Central memory CD4-positive, alpha-beta T cell (primary cell): ENCODE measurements at places on chromosomes 16 and 17.

DNA sequence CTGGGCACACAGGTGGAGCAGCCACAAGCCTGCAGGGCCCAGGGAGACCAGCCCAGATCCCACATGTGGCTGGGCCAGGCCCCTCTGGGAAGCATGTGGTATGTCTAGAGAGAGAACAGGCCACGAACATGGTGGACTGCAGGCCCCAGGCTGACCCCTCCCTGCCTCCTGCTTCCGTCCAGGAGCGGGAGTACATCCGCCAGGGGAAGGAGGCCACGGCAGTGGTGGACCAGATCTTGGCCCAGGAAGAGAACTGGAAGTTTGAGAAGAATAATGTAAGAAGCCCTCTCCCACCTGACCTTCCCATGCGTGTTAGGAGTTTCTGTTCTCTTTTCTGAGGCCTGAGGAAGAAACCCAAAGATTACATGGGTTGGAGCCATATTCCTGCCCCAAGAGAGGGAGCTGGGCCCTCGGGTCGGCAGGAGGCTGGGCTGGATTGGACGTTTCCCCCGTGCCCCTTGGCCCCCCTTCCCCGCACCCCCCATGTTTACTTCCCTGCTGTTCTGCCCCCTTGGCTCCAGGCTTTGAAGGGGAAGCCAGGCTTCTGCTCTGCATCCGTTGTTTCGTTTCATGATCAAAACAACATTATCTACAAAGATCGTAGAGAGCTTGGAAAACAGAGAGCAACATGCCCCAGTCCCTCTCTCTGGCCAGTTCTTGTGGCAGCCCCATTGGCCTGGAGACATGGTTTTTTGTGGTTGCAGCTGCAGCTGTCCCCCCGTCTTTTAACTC is 5.7 kb upstream of the TCAP start:
- DNase-seq, result no peak

- no peak for DNase-seq
Observed at GRCh38 chr17:14513835-14514234, 213.0 kb downstream of the HS3ST3B1 start.

DNA sequence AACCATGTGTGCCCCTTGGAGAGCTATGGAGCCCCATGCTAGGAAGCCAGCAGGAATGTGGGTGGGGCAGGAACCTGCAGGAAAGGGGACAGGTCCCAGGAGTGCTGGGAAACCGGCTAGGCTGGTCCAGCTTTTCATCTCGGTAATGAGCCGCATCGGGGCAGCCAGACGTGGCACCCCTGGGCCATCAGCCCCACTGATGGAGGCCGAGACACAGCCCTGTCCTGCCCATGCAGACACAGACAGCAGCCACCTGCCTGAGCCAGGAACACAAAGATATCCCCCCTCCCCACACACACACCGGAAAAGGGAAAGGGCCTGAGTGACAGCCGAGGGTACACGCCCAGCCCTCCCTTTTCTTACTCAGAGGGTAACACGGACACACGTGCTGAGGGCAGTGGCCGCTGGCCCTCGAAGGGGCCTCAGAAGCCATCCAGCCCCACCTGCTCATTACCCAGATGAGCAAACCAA is 18.1 kb downstream of the PPL start:
- no peak for DNase-seq

DNA sequence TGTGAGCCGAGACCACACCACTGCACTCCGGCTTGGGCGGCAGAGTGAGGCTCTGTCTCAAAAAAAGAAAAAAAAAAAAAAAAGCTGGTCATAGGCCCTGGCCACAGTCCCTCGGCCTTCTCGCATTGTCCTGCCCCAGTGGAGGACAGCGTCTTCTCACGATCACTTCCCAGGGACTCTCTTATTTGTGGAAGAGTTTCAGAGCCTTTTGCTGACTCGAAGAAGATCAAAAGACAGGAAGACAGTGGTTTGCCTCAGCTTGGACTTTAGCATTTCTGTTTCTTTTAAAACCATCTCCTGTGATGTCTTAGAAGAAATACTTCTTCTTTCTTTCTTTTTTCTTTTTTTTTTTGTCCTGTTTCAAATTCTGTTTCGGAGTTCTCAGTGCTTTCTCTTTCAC is 210.0 kb downstream of the FTO start:
- no peak for DNase-seq

- DNase-seq, result no peak
Observed at GRCh38 chr17:47652570-47652969, 2.9 kb downstream of the KPNB1 start.

- DNase-seq, result no peak
Observed at GRCh38 chr16:28491230-28491969, 474 bp downstream of the CLN3 start.

GRCh38 chr16:79195938-79196337 is 404.6 kb downstream of the MAF start:
- no peak for DNase-seq

DNA sequence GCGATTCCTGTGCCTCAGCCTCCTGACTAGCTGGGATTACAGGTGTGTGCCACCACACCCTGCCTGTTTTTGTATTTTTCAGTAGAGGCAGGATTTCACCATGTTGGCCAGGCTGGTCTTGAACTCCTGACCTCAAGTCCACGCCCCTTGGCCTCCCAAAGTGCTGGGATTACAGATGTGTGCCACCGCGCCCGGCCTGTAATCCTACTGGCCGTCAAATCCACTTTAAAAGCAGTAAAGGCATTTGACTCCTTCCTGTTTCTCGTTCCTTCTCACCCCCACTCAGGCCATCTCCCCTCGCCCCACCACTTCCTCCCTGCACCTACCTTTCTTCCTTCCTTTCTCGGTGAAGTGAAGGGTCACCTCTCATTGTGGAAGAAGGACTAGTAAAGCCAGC is 69.4 kb upstream of the CREBBP start:
- no peak for DNase-seq

DNA sequence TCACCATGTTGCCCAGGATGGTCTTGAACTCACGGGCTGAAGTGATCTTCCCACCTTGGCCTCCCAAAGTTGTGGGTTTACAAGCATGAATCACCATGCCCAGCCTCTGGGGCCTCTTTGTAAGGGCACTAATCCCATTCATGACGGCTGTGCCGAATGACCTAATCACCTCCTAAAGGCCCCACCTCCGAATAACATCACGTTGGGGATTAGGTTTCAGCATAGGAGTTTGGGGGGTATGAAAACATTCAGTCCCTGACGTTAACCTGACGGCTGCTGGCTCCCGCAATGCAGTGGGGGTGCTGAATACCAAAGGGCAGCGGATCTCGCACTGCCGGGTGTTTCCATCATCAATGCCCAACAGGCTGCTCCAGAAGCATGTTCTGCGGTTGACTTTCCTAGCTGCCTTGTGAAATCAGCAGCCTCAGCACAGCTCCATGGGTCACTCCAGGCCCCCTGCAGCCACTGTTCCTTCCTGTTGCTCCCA is 120.8 kb upstream of the SEC14L1 start:
- DNase-seq, result no peak

GRCh38 chr17:10155371-10156076 is 42.9 kb downstream of the GAS7 start:
- DNase-seq, result no peak

DNA sequence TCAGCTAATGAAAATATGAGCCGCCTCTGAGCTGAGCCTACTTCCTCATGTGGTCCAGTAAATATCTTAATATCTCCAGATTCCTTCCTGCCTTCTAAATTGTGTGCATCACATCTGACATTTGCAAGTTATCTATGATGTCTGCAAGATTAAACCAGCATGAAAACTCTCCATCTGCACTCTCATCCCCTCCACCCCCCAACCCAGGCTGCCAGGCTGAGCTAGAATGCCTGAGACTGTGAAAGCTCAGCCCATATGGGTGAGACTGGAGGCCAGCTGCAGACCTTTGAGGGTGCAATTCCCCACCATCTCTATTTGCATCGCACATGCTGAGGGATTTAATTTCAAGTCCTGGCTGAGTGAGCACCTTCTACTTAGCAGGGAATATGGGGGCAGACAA is 82.8 kb downstream of the ASIC2 start:
- DNase-seq, result no peak

- DNase-seq, result no peak
Observed at GRCh38 chr16:85250147-85250463, 137.8 kb upstream of the CIBAR2 start.

- no peak for DNase-seq
Observed at GRCh38 chr17:31674717-31675349, 184.2 kb downstream of the COPRS start.

GRCh38 chr17:39062846-39063680 is 88.4 kb downstream of the PLXDC1 start:
- DNase-seq, result no peak

DNA sequence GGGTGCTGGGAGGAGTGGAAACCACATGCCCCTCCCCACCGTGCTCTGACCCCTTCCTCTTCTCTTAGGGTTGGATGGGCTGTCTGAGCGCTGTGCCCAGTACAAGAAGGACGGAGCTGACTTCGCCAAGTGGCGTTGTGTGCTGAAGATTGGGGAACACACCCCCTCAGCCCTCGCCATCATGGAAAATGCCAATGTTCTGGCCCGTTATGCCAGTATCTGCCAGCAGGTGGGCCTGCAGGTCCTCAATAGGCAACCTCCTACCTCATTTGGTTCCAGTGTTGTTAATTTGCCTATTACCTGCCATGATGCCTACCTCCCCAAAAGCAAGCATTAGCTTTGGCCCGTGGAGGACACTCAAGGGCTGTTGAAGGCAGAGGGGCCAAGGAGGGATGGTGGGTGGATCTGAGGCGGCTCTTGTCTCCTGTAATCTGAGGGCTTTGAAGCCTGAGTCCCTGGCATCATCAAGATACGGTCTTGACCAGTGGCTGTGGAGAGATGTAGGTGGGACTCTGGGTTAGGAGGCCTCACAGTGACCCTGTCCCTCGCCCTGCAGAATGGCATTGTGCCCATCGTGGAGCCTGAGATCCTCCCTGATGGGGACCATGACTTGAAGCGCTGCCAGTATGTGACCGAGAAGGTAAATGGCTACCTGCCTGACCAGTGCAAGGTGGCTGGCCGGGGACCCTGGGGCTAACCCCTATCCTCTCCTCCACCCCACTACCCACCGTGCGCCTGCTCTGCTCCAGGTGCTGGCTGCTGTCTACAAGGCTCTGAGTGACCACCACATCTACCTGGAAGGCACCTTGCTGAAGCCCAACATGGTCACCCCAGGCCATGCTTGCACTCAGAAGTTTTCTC is 3.4 kb downstream of the ALDOA start:
- DNase-seq, result peak; percentile 59

DNA sequence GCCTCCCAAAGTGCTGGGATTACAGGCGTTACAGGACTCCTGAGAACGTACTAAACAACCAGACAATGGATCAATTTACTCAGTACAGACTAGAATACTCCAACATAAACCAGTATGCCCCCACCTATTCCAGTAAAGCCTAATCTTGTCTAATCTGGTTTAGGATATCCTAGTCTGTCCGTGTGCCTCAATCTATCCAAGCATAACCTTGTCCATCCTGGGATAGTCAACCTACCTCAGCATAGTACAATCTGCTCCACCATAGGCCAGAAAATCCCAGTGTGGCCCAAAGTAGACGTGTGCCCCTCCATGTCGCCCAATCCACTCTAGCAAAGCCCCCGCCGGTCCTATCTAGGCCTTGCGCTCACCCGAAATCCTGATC is 625 bp downstream of the DVL2 start:
- no peak for DNase-seq

GRCh38 chr17:14672830-14673229 is 371.9 kb downstream of the HS3ST3B1 start:
- DNase-seq, result no peak

DNA sequence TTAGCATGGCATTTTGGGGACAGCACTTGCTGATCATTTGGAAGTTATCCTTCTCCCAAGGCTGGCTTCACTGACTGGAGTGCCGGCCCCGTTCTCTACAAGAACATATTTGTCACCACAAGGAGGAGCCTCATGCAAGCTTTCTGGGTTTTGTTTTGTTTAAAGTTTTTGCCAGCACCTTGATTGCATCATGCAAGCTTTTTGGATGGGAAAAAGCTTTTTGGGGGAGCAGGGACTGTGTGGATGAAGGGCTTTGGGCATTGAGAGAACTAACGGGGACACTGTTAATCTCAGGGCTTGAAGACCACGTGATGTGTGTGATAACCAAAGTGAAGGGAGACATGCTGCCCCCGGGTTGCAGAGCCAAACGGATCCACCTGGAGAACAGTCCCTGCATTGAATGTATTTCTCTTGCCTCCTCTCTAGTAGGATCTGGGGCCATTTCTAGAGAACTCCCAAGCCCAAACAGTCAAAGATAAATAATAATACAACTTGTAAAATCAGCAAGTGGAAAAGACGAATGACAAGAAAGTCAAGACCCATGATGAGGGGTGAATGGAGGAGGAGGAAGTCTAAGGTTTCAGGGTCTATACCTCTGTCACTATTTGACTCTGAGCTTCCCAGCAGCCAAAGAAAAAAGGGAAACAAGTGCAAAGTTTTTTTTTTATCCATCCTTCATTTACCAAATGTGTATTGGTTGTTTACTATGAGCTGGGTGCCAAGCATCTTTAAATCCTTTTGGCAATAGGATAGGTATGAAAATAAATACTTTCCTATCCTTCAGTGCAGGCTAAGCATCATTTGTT is 17.2 kb downstream of the TMEM114 start:
- DNase-seq, result no peak

GRCh38 chr16:77785373-77785764 is 3.0 kb upstream of the VAT1L start:
- DNase-seq, result no peak

- DNase-seq, result no peak
Observed at GRCh38 chr16:86398201-86398600, 112.1 kb upstream of the FOXF1 start.

GRCh38 chr16:12356632-12357340 is 380.3 kb downstream of the SNX29 start:
- DNase-seq, result no peak

DNA sequence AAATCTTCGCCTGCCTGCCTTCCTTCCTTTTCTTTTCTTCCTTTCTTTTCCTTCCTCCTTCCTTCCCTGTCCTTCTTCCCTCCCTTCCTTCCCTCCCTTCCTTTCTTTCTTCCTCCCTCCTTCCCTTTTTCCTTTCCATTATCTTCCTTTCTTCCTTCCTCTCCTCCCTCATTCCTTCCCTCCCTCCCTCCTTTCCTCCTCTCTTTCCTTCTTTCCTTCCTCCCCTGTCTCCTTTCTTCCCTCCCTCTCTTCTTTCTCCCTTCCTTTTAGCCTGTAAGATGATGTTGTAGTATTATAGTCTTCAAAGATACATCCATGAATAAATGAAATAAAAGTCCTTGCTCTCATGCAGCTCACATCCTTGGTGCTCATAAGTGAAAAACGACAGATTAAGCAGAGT is 539.3 kb downstream of the RBFOX1 start:
- no peak for DNase-seq

- DNase-seq, result no peak
Observed at GRCh38 chr16:89375021-89375420, 115.3 kb downstream of the ANKRD11 start.

- DNase-seq, result no peak
Observed at GRCh38 chr17:61058066-61058465, 341.6 kb upstream of the TBX2 start.

- DNase-seq, result peak; percentile 58
Observed at GRCh38 chr17:45410144-45411091, 22.3 kb downstream of the ARHGAP27 start.

- no peak for DNase-seq
Observed at GRCh38 chr16:86858501-86858900, 280.2 kb downstream of the FOXL1 start.

GRCh38 chr16:50272687-50273381 is 6.5 kb downstream of the ADCY7 start:
- no peak for DNase-seq
